ENCODE measurements at places on chromosomes 4 and X.

DNA sequence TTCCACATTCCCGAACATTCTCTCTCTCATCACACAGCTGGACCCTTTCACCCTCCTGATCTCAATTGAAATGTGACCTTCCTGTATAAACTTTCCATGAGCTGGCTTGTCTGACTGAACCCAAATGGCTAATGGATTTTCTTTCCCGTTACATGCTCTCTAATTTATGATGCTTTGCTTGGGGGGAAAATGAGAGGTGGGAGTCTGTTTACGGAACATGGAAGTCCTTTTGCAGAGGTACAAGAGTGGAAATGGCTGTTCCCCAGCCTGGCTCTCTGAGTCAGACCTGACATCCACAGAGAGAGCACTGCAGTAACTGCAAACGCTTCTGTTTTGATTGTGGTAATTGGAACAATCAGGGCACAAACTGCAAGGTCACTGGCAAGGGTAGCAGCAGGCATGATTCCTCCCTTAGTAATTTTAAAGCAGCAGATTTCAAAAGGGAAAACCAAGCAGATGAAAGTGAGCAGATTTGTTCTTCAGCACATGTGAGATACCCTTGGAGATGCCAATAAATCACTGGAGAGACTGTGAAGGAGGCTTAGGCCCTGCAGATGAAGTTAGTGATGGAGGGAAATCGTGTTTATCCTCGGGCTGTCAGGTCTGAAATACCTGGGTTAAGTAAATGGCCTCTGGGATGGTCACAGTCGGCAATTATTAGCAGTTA lies 83.9 kb downstream of the SNCA start:
- DNase-seq = peak; percentile 73

GRCh38 chr4:6180841-6181631 lies 19.3 kb downstream of the JAKMIP1 start:
- no peak for DNase-seq

GRCh38 chr4:160352637-160353036 lies 1249.8 kb downstream of the RAPGEF2 start:
- no peak for DNase-seq

GRCh38 chr4:114780205-114780604 lies 181.6 kb downstream of the UGT8 start:
- DNase-seq = peak; percentile 45

- no peak for DNase-seq
Measured at GRCh38 chr4:7389101-7389701, 45.5 kb downstream of the PSAPL1 start.

- no peak for DNase-seq
Measured at GRCh38 chr4:76624931-76625715, 190.1 kb downstream of the SHROOM3 start.

DNA sequence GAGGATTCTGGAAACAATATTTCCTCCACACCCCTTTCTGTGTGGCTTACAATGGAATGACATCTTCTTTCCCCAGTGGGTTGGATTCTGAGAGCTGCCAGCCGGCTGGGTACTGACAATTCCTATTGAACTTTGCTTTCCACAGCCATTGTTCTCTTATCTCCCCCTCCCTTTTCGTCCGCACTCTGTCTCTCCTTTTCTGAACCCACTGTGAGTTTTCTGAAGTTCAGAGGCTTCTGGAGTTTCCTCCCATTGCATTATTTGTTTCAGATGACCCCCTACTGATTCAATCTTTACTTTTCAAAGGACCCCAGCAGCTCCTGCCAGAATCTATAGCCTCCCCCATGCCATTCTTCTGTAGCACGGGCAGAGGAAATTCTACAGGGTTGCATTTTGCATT lies 10.4 kb downstream of the SMPX start:
- DNase-seq = no peak

DNA sequence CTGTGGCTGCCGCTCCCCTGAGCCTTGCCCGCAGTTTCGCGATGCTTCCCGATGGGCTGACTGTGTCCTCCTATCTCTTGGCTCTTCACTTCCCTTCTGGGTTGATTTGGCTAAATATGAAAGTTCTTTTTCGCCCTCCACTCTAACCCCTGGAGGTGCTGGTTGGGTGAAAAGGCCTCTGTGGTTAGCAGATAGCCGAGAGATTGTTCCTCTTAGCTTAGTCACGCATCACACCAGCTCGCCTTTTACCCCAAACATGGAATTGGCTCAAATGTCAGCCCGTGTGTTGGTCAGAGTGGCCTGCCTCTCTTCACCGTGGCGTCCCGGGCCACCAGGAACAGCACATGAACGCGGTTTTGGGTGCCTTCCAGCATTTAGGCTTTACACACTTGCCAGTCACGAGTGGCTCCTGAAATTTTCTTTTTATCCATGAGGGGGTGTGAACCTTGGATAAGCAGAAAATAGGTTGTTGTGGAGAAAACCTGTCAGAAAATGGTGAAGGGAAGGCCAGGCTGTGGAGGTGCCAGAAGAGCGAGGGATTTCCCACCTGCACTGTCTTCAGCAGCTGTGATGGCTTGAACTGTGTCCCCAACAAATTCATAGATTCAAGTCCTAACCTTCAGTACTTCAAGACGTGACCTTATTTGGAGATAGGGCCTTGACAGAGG lies 8.9 kb downstream of the CLCN4 start:
- DNase-seq = no peak

Measured in epithelial cell of esophagus (primary cell).